ENCODE measurements at places on chromosomes 11 and 22.

GRCh38 chr22:35860087-35860733 is 142.5 kb downstream of the APOL5 start:
- no peak for DNase-seq

DNA sequence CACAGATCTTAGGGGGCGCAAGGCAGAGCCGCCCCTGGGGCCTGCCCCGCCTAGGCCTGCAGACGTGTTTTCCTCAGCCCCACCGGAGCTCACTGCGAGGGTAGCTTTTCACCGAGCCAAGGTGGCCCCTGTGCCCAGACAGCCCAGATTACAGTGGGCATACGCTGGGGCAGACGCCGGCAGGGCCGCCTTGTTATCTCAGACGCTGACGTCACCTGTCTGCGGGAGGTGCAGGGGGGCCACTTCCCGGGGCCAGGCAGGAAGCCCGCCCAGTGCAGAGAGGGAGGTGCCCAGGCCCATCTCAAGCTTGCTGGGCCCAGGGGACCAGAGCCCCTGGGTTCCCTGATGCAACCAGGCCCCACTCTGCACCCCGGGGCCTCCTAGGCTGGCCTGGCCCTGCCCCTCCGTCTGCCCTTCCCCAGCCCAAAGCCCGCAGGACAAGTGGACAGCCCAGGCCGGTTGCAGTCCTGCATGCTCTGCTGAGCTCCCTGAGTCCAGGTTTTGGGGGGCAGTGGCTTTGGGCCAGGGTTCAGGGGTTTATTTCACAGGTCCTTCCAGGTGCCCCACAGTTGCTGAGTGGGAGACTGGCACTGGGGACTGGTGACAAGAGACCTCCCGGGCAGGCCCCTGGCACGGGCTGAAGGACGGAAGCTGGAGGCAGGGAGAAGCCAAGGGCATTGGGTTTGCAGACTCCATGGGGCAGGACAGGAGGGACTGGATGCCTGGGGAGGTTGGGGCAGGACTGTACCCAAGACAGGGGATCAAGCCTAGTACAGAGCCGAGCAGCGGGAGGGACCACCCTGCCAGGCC is 38.6 kb downstream of the IGF2 start:
- no peak for DNase-seq

GRCh38 chr22:44473166-44473565 is 24.9 kb downstream of the RTL6 start:
- no peak for DNase-seq

- no peak for DNase-seq
Observed at GRCh38 chr11:121654259-121654842, 201.6 kb upstream of the SORL1-AS1 start.

DNA sequence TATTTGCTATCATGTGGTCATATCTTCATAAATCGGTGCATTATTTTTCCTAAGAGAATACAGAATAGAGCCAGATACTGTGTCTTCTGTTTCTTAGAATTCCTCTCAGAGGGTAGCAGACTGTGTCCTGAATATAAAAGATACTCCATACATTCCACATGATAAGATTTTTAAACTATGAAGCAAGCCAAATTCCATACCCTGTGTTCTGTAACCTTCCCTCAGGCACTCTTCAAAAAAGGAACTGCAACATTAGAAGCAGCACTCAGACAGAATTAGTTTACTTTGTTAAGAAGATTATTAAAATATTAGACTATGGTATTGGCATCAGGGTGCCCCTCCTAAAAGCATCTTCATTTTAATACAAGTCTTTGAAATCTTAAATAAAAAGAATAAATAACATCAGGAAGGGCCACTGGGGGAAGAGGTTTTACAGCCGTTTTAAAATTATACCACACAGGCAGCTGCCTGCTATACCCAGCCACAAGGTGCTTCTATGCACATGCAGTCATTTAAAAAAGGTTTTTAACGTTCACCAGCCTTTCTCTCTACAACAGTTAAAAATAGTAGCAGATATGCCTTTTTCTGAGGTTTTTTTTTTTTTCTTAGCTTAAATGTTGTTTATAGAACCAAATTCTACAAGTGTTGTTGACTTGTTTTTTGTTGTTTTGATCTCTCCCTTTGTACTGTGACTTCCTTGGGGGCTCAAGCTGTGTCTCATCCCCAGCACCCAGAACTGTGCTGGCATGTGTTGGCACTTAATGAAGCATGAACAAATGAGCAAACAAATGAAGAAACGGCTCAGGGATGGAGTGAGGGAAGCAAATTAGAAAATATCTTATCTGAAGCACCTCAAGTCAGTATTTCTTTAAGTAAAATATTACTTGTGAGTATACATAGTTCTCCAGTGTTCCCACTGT is 54.7 kb upstream of the CCDC89 start:
- no peak for DNase-seq

DNA sequence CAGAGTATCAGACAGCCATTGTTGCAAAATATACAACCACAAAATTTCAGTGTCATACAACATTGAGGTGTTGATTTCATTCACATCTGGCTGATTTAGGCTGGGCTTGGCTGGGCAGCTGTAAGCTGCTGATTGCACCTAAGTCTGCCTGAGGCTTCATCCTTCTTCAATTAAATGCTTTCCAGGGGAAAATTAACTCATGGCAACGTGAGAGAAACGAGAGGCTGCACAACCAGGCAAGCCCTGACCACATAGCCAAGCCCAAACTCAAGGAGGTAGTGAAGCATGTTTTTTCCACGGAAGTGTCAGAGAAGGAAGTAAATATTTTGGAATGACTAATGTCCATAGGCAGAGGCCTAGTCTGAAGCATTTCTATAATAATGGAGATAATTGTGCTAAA is 273.8 kb upstream of the ZC3H12C start:
- no peak for DNase-seq

- DNase-seq = no peak
Observed at GRCh38 chr11:72298931-72299330, 55.0 kb upstream of the PHOX2A start.

GRCh38 chr11:14904745-14905103 is 12.7 kb upstream of the CYP2R1 start:
- peak; percentile 87 for DNase-seq

- DNase-seq = no peak
Observed at GRCh38 chr11:77467993-77468392, 5.9 kb downstream of the PAK1 start.

GRCh38 chr11:134003792-134004495 is 47.2 kb upstream of the IGSF9B start:
- DNase-seq = no peak

DNA sequence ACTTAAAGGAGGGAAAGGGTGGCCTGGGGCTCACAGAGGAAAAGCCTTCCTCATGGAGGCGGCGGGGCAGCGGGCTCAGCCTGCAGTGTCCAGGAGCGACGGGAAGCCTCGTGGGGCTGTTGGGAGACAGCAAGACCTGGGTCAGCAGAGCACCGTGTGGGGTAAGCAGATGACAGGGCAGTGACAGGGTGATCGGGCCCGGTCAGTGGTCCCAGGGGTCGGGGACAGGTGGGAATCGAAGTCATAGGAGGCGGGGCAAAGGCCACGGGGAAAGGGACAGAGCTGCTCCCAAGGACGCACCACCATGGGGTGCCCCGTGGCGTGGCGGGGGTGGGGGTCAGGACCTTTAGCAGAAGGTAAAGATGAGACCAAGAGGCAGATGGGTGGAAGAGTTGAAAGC is 49.8 kb downstream of the CDKN1C start:
- DNase-seq = no peak

GRCh38 chr22:17823226-17823625 is 49.0 kb upstream of the BID start:
- DNase-seq = no peak

DNA sequence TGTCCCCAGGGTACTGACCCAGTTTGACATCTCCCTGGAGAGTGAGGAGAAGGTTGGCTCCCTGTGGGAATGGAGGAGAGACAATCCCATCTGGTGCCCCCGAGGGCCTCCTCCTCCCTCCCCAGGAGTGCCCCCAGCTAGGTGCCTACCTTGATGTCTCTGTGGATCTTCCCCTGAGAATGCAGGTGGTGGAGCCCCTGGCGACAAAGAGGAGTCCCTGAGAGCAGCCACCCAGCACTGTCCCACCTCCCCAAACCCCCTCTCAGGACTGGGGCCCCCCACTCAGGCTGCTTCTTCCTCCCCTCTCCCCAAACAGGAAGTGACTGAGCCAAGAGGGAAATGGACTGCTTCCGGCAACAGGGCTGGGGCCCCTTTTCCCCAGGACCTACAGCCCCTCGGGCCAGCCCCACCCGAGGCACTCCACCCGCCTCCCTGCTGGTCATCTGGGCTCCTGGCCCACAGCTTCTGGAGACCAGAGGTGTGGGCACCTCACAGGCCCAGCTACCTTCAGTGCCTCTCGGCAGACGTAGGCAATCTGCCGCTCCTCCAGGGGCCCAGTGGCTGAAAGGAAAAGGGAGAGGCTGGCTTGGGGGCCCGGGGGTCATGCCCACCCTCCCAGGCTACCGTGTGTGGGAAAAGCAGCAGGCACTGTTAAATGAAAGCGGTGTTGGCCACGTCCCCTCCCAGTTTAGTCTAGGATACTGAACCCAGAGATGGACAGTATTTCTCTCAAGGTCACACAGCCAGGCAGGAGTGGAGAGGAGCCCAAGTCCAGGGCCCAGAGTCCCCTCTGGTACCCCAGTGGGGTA is 1.2 kb downstream of the MAP4K2 start:
- DNase-seq = no peak

GRCh38 chr11:63710476-63711217 is 29.3 kb downstream of the RTN3 start:
- no peak for DNase-seq

- DNase-seq = no peak
Observed at GRCh38 chr22:40037320-40037719, 42.6 kb downstream of the FAM83F start.

- no peak for DNase-seq
Observed at GRCh38 chr11:101487775-101488174, 96.0 kb downstream of the TRPC6 start.

DNA sequence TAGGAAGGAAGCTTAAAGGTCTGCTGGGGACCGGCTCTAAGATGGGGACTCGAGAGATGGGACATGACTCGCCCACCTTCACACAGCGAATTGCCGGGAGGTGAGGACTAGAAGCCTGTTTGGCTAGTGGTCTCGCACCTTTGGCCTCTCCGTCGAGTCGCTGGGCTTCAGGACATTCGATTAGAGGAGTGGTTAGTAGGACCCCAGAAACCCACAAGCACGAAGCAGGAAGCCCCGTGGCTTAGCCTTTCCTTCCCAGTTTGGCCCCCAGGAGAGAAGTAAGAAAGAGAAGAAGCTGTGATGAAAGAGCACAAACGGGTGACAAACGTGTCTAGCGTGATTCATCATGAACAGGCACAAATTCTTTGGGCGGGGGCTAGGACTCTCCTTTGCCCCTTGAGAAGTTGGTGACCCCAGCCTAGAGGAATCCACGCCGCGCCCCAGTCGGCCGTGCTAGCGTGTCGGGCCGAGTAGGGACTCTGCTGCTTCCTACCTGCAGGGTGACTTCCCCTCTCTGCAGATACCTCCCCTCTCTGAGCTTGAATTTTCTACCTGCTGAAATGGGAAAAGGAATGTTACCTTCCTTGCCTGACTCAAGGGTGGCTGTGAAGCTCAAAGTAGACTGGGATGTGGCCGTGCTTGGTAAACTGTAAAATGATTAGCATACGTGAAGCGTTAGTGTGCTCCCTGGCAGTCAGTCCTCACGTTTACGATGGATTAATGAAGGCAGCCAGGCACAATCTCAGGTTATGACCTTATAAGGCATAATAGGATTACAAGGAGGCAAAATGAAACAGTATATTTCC is 1.1 kb upstream of the ADM start:
- no peak for DNase-seq

All from T-helper 9 cell (primary cell).